ENCODE measurements at places on chromosomes 4 and X.

DNA sequence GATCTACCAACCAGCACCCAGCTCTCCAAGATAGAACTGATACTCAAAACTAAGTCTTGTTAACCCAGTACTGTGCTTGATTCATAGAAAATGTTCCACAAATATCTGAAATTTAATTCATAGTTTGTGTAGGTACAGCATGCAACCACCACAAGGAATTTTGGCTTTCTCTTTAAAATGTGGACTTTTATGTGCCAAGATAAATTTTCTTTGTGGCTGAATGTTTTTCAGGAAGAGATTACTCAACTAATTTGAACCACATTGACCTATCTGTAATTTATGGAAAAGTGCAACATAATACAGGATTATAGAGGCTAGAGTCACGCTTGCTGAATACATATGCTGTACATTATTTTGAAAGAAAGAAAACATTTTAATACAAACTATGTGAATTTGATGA, 730.8 kb downstream of the IL1RAPL1 start:
- DNase-seq: no peak

GRCh38 chrX:9765072-9765736, 443 bp downstream of the GPR143 start:
- no peak for DNase-seq

- no peak for DNase-seq
Observed at GRCh38 chr4:4339504-4340085, 47.3 kb upstream of the NSG1 start.

DNA sequence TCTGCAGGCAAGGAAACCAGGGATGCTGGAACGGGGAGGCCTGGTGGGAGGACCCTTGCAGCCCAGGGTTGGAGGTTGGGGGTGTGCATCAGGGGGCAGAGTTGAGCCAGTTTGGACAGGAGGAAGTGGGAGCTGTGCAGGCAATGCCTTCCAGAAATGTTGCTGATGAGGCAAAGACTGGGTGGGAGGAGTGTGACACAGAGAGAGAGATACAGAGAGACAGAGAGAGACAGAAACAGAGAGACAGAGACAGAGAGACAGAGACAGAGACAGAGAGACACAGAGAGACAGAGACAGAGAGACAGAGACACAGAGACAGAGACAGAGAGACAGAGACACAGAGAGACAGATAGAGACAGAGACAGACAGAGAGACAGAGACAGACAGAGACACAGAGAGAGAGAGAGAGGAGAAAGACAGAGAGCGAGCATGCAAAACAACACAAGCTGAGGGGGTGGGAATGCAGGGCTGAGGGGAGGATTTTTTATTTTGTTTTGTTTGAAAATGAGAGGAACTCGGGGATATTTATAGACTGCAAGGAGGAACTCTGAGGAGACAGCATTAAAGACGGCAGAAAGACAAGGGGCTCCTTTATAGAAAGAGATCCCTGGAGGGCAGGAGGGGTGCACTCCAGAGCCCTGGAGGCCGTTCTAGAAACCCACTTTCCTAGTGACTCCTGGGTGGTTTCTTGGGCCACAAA, 1.9 kb upstream of the HAUS3 start:
- DNase-seq: peak; percentile 33

GRCh38 chr4:12145768-12146167, 717.1 kb upstream of the HS3ST1 start:
- no peak for DNase-seq

- no peak for DNase-seq
Observed at GRCh38 chr4:74487771-74488170, 42.8 kb downstream of the AREG start.

GRCh38 chr4:67779631-67780030, 25.4 kb upstream of the GNRHR start:
- no peak for DNase-seq

DNA sequence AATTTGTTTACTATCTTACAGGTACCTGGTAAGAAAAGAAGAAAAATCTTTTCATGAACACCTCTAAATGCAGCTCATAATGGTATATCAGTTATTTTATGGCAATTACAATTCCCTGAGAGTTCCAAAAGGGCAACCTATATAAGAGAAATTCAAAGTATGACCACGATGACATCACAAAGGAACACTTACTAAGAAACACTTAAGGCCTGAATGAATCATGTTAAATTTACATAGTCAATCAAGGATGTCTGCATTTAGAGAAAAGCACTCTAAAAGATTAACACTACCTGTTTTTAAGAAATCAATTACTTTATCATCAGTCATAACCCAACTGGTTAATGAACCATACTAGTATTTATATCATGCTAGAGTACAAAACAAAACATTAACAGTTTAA, 63.9 kb downstream of the LCORL start:
- no peak for DNase-seq

GRCh38 chr4:29319663-29320340, 1400.4 kb upstream of the PCDH7 start:
- no peak for DNase-seq

GRCh38 chr4:125016892-125017299, 297.9 kb upstream of the FAT4 start:
- DNase-seq: no peak

GRCh38 chr4:41400296-41400695, 137.7 kb upstream of the LIMCH1 start:
- DNase-seq: no peak

GRCh38 chrX:50430917-50431575, 39.6 kb downstream of the DGKK start:
- DNase-seq: no peak

DNA sequence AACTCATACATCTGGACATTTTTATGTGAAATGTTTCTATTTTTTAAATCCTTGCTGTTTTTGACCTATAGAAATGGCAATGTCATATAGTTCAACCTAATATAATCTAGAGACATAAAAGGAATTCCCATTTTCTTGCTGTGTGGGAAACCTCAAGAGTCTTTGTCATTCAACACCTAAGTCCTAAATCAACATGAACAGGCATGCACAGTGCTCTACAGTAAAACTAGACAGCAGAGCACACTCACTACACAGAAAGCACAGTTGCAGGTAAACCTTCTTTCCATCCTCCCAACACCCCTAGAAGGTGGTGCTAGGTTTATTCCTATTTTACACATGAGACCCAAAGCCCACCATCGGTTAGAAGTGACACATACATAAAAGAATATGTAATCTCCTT, 79.1 kb upstream of the C1QTNF7 start:
- DNase-seq: no peak

DNA sequence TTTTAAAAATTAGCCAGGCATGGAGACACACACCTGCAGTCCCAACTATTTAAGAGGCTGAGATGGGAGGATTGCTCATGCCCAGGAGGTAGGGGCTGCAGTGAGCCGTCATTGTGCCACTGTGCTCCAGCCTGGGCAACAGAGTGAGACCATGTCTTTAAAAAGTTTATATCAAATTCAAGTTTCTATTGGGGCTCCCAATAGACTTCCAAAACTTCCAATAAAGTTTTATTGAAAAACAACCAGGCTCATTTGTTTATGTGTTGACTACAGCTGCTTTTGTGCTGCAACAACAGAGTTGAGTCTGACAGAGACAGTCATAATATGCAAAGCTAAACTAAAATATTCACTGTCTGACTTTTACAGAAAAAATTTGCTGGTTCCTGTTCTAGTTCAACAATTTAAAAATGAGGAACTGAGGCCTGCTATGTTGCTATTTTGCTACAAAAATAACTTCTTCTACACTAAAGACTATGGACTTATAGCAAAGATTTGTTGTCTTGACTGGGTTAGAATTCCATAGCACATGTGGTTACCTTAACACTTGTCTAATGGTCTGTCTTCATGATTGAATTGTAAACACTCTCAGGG, 63.3 kb upstream of the RELL1 start:
- DNase-seq: no peak

- DNase-seq: no peak
Observed at GRCh38 chr4:41346306-41347061, 89.8 kb downstream of the UCHL1 start.

- DNase-seq: no peak
Observed at GRCh38 chrX:27953171-27953570, 28.1 kb downstream of the DCAF8L1 start.

DNA sequence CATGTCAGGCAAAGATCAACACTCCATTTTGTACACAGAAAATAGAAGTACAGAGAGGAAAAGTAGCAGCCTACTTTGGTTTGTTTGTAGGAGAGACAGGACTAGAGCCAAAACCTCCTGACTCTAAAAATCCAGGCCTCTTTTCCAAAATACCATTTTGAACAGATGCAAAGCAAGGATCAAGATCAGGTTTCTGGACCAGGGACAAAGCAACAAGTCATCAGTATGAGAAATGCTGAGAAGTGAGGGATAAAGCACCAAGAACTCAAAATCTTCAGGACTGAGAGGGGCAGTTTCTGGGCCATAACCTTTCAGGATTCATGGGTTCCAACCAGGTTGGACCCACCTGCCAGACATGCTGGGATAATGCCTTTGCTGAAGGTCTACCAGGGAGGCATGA, 36.6 kb upstream of the MBTPS2 start:
- no peak for DNase-seq

DNA sequence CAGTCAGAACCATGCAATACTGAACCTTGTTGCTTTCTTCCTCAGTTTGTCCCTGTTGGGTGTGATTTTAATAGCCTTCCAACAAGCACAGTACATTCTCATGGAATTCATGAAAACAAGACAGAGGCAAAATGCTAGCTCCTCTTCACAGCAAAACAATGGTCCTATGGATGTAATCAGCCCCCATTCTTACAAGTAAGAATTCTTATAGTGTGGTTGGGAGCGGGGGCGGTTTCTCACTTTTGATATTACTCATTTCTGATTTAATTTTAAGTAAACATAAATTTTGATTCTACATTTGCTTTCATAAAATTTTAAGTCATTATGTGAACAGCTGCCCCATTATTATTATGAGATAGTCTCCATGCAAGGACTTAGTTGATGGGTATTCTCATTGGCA, 80.8 kb upstream of the TLR2 start:
- no peak for DNase-seq

- no peak for DNase-seq
Observed at GRCh38 chr4:138279286-138279685, 37.1 kb upstream of the SLC7A11 start.

GRCh38 chr4:107837776-107838618, 13.3 kb downstream of the SGMS2 start:
- DNase-seq: no peak

DNA sequence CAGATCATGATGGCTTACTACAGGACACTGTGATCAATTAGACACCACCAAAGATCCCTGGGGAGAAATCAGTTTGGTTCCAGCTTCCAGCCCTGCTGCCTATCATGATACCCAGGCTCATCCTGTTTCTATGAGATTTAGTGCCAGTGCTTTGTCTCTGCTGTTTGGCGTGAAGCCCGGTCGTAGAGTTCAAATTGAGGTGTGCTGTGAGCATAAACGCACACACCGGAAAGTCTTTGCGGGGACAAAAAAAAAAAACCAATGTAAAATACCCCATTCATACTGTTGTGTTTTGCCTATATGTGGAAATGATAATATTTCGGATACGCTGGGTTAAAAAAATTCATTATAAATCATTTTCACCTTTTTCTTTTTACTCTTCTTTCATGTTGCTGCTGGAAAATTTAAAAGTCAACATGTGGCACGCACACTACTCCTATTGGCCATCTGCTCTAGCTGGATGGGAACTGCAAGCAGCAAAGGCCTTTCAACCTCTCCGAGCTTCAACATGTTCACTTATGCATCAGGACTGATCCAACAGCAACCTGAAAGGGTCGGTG, 607 bp upstream of the DKC1 start:
- no peak for DNase-seq

DNA sequence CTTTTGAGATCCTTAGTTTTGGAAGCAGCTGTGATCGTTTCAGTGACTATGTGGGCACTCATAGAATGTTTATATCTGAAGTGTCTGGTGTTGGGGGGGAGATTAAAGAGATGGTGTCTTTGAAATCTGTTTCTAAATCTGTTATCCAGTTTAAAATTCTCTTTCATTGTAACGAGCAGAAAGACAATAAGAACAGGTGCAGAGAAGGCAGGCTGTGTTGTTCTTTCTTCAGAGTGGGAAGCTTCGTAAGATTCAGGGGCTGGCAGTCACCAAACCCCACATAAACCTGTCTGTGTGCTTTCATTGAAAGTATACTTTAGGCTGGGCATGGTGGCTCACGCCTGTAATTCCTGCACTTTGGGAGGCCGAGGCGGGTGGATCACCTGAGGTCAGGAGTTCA, 16.3 kb upstream of the DHRSX start:
- DNase-seq: no peak

DNA sequence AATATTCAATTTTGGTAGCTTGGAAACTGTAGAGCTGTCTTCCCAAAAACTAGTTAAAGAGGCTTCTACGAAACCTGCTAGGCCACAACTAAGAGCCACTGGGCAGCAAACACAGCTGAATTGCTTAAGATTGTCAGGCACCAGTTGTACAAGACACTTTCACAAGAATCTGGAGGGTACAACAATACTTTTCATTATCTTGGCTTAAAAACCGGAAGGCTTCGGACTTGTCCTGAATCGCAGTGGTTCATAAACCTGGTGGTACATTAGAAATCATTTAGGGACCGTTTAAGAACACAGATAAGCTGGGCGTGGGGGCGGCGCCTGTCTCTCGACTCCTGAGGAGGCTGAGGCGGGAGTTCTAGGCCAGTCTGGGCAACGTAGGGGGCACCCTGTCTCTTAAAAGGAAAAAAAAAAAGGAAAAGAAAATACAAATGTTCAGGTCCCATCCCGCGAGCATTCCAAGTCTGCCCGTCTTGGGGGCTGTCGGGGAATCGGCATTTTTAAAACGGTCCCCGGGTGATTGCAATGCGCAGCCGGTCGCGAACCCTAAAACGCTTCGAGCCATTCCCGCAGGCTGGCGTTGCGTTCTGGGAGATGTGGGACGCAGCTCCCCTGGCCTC, 763 bp downstream of the PYURF start:
- DNase-seq: no peak

DNA sequence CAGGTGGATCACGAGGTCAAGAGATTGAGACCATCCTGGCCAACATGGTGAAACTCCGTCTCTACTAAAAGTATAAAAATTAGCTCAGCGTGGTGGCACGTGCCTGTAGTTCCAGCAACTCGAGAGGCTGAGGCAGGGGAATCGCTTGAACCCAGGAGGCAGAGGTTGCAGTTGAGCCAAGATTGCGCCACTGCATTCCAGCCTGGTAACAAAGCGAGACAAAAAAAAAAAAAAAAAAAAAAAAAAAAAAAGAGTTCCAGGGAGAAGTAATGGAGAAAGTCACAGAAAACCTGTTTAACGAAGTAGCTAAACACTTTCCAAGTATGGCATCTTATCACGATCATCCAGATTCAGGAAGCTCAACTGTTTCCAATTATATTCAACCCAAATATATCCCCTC, 10.9 kb downstream of the KLHL4 start:
- DNase-seq: no peak

GRCh38 chrX:38746102-38746501, 55.2 kb upstream of the MID1IP1 start:
- DNase-seq: no peak

Data from 8988T (cell line).